Liver (tissue), 10 donors: ENCODE measurements at places on chromosomes 7 and 10.

- H3K4me3 ChIP-seq, result no peak overlapping the region
- DNase-seq, result no peak
- H3K27me3 ChIP-seq, result no peaks in the 10 kb centered on the region
- no peak overlapping the region for H3K27ac ChIP-seq
- peaks cover 12% of the 10 kb centered on the region for H3K4me1 ChIP-seq
Measured at GRCh38 chr7:42883950-42884349, 27.9 kb downstream of the C7orf25 start.

DNA sequence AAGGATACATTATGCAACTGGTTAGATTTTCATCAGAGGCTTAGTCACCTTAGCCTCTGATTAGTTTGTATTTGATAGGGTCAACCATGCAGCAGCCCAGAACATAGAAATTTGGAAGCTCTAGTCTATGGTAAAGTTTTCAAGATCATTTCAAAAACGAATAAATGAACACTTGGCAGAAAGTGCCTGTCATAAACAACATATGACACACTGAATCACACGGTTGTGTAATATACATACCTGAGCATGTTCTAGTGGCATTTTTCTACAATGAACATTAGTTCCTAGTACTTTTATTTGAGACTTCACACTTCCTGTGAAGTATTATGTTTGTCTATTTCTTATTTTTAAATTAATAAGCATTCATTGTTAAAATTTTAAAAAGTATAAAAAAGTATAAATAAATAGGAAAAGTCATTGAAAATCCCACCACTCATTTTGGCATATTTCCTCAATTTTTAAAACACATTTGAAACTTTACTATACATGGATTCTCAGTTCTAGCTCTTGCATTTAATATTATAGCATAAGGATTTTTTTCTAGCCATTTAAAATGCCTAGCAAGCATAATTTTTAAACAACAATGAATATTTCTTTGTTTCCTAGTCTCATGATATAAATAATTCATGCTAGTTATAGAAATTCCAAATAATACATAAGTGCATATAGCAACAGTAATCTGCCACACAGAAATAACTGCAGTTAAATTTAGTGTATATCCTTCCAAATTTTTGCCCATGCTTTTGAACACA is 25.7 kb upstream of the PRPS1L1 start:
- H3K4me1 ChIP-seq, result no peaks in the 10 kb centered on the region
- no peak overlapping the region for H3K4me3 ChIP-seq

DNA sequence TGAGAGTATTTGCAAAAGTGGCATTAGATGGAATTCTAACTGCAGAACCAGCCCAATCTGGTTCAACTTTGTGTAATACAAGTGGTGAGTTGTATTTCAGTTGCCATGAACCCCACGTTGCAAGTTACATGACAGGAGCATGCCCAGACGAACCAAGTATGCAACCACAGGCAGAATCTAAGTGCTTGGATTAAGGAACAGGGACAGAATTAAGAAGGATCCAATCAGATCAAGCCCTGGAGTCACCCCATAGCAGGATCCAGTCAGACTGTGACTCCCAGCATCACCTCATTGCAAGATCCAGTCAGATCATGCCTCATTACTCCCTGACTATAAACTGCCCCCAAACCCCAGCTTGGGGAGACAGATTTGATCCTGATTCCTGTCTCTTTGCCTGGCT is 388.7 kb upstream of the NRP1 start:
- H3K4me3 ChIP-seq, result no peak overlapping the region
- no peaks in the 10 kb centered on the region for H3K36me3 ChIP-seq
- no peak for DNase-seq
- H3K4me1 ChIP-seq, result no peaks in the 10 kb centered on the region
- H3K27ac ChIP-seq, result no peak overlapping the region

GRCh38 chr7:18276380-18276779 is 219.2 kb upstream of the HDAC9 start:
- H3K36me3 ChIP-seq, result no peaks in the 10 kb centered on the region
- no peak overlapping the region for H3K27ac ChIP-seq
- no peak for DNase-seq
- H3K4me1 ChIP-seq, result no peaks in the 10 kb centered on the region

DNA sequence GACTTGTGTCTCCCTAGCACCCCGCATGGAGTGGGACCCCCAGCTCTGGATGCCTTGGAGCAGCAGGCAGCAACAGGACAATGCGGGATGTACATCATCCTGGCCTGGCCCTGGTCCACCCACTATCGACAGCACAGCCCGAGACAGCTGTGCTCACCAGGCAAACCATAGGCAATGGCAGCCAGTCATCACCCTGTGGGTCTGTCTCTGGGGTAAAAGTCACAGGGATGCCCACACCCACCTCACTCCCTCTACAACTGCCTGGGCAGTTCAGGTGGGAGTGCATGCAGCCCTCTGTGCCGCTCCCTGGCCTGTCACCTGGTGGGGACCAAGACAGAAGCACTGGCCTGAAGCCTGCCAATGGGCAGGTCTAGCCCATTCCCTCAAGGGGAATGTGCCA is 147.8 kb downstream of the GRID1 start:
- DNase-seq, result no peak
- H3K27me3 ChIP-seq, result no peaks in the 10 kb centered on the region
- no peak overlapping the region for H3K27ac ChIP-seq
- H3K4me1 ChIP-seq, result no peaks in the 10 kb centered on the region
- H3K4me3 ChIP-seq, result no peak overlapping the region

- H3K4me3 ChIP-seq, result no peak overlapping the region
- H3K27ac ChIP-seq, result no peak overlapping the region
- DNase-seq, result no peak
- no peaks in the 10 kb centered on the region for H3K27me3 ChIP-seq
- H3K4me1 ChIP-seq, result no peaks in the 10 kb centered on the region
Measured at GRCh38 chr10:92265687-92266258, 25.1 kb downstream of the CPEB3 start.
